ENCODE measurements at places on chromosomes 2 and 18. TPM values are rescaled to one million over a fixed set of nuclear protein-coding genes. Genes with fewer than 3 reads are reported as not detected.
A peak's percentile ranks its signal among the peaks of the same experiment; 100 is the strongest.

Gene RBKS
- total RNA-seq = 5.2 TPM

Gene SRD5A2
- not detected for total RNA-seq

Gene NIFK
- total RNA-seq = 40.3 TPM

Gene GAL3ST2
- not detected for total RNA-seq

- no peak for DNase-seq
- H3K36me3 ChIP-seq = no peaks in the 10 kb centered on the region
- peak overlapping the region; percentile 22 for H3K27ac ChIP-seq
- no peak overlapping the region for H3K4me3 ChIP-seq
Observed at GRCh38 chr2:46309052-46309953, 12.1 kb downstream of the EPAS1 start.

DNA sequence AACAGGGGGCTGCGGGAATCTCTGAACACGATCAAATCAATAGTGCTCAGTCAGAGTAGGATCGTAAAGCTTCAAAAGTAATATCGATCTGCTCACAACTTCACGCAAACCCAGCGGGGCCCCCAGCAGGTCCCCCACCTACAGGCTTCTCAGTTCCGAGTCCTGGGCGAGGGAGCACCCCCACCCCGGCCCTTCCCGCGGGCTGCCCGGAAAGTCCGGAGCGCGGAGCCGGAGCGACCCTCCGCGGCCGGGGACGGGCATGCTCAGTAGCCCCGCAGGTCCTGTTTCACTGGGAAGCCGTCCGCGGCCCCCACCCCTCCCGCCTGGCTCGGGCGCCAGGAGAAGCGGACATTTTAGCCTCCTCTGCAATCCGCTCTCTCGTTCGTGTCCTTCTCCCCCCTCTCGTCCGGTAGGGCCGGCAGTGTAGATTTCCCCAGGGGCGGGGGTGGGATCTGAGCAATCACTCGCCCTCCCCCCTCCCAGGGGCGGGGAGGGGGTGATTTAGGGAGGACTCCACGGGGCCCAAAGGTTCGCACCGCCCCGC, 3.3 kb upstream of the SPRED2 start:
- H3K27me3 ChIP-seq = peaks cover 19% of the 10 kb centered on the region
- H3K4me3 ChIP-seq = peak overlapping the region; percentile 38
- H3K27ac ChIP-seq = peak overlapping the region; percentile 84
- H3K36me3 ChIP-seq = no peaks in the 10 kb centered on the region
- DNase-seq = peak; percentile 5

Measured in esophagus squamous epithelium (tissue), 5 donors.